ENCODE measurements at places on chromosomes 4 and X. TPM values are rescaled to one million over a fixed set of nuclear protein-coding genes. Genes with fewer than 3 reads are reported as not detected.

HNRNPDL gene
- total RNA-seq = 125 TPM

KLHL13 gene
- 6.0 TPM for total RNA-seq

SUPT20HL2 gene
- total RNA-seq = not detected

FATE1 gene
- total RNA-seq = not detected

EIF1AX gene
- 68.1 TPM for total RNA-seq

MAGEA4 gene
- not detected for total RNA-seq

KANTR gene
- 3.2 TPM for total RNA-seq

TRPC5OS gene
- not detected for total RNA-seq

VCX3B gene
- not detected for total RNA-seq

NKX1-1 gene
- not detected for total RNA-seq

OSTC gene
- total RNA-seq = 283 TPM

TSPAN6 gene
- total RNA-seq = 19.8 TPM

TIGD4 gene
- total RNA-seq = not detected

ETNPPL gene
- total RNA-seq = not detected
